ENCODE measurements at places on chromosomes 1 and 21.

GRCh38 chr1:39980555-39981313 is 25.8 kb downstream of the MFSD2A start:
- no peak for DNase-seq

DNA sequence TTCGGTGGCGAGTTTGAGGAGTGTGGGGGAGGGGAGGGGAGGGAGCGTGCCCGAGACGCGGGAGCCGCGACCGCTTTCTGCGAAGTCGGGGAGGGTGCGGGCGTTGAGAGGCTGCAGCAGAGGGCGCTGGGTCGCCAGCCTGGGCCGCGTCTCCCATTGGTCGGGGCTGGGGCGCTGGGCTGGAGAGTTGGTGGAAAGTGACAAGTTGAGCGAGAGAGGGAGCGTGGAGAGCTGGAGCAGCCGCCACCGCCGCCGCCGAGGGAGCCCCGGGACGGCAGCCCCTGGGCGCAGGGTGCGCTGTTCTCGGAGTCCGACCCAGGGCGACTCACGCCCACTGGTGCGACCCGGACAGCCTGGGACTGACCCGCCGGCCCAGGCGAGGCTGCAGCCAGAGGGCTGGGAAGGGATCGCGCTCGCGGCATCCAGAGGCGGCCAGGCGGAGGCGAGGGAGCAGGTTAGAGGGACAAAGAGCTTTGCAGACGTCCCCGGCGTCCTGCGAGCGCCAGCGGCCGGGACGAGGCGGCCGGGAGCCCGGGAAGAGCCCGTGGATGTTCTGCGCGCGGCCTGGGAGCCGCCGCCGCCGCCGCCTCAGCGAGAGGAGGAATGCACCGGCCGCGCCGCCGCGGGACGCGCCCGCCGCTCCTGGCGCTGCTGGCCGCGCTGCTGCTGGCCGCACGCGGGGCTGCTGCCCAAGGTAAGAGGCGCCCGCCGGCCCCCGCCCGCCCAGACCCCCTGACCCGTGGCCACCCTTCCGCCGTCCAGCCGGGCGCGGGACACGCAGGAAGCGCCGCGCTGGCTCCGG is at the start of gene ROR1:
Gene ROR1 (plus strand): TSS at position 203 of the 802 bp plus-strand sequence.
- peak; percentile 77 for DNase-seq

DNA sequence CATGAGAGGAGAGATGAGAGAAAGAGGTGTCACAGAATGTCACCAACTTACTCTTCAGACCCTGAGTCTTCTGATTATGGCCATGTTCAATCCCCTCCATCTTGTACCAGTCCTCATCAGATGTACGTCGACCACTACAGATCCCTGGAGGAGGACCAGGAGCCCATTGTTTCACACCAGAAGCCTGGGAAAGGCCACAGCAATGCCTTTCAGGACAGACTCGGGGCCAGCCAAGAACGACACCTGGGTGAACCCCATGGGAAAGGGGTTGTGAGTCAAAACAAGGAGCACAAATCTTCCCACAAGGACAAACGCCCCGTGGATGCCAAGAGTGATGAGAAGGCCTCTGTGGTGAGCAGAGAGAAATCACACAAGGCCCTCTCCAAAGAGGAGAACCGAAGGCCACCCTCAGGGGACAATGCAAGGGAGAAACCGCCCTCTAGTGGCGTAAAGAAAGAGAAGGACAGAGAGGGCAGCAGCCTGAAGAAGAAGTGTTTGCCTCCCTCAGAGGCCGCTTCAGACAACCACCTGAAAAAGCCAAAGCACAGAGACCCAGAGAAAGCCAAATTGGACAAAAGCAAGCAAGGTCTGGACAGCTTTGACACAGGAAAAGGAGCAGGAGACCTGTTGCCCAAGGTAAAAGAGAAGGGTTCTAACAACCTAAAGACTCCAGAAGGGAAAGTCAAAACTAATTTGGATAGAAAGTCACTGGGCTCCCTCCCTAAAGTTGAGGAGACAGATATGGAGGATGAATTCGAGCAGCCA is 8.0 kb downstream of the ELOA start:
- DNase-seq = peak; percentile 80

DNA sequence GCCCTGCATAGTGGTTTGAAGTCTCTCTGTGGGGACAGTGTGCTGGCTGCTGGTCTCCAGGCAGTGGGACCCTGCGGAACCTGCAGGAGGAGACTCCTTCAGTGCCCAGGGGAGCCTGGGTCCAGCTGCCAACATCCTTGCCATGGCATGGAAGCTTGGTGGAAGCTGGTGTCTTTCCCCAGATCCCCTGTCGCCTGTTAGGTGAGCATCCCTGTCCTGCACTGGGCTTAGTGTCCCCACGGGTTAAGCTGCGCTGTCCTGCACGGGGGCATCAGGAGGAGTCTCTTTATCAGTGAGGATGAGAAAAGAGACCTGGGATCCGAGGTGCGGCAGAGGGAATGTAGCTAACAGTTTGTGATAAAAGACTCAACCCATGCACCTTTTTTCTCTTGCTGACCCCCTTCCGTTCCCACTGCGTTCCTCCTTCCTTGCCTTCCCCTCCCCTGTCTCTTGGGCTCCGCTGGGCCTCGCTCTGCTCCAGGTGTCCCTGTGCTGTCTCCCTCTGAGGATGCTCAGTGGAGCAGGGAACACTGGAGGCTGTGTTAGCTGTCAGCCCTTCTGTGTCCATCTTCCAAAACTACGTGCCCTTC is 59.3 kb downstream of the SLC37A1 start:
- DNase-seq = no peak

- no peak for DNase-seq
These were observed 5.3 kb downstream of the FTCD start for GRCh38 chr21:46150073-46150472.

DNA sequence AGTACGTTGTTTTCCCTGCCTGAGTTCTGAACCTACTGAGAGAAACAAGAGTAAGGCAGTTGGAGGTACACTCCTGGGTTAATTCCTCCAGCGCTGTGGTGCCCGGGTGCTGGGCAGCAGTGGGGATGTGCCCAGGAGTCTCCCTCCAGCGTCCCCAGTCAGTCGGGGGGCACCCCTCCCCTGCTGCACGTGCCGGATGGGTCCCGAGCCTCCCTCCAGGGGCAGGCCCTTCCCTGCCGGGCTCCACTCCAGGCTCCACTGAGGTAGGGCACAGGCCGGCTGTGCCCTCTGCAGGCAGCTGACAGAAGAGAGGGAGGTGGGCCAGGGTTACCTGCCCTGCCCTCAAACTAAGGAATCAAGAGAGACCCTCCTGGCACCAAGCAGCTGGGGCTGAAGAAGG is 238.1 kb upstream of the VAMP3 start:
- DNase-seq = no peak

GRCh38 chr1:225611537-225612223 is 41.2 kb downstream of the ENAH start:
- no peak for DNase-seq

- DNase-seq = peak; percentile 41
These were observed 32.7 kb downstream of the ASH1L start for GRCh38 chr1:155529929-155530328.

DNA sequence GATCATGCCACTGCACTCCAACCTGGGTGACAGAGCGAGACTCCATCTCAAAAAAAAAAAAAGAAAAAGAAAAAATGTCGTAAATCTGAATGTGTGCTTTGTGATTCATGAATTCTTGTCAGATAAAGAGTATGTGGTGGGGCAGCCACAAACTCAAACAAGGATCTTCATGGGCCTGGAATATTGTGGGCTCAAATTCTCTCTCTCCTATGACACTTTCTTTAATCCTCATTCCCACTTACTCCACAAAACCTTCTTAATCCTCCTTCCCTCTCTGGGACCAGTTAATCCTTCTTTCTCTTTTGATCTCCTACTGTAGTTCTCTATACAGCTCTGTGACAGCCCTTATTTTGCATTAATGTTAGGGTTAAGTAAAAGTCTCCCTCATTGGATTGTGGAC is 112.3 kb downstream of the AK5 start:
- DNase-seq = no peak

DNA sequence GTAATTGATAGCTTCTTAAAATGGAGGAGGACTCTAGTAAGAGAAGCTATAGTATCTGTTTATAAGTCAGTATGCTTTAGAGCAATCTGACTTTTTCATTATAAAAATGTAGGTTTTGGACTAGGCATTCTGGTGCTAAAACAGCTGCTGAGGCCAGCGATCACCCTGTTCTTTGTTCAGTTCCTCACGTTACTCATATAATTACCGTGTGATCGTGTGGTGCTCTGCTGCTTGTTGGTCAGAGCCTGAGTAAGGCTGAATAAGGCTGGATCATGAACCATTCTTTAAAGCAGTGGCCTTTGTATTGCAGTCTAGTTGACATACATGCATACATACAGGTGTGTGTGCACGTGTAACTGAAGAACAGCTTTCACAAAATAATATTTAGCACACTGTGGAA is 25.2 kb downstream of the CDC42 start:
- no peak for DNase-seq

DNA sequence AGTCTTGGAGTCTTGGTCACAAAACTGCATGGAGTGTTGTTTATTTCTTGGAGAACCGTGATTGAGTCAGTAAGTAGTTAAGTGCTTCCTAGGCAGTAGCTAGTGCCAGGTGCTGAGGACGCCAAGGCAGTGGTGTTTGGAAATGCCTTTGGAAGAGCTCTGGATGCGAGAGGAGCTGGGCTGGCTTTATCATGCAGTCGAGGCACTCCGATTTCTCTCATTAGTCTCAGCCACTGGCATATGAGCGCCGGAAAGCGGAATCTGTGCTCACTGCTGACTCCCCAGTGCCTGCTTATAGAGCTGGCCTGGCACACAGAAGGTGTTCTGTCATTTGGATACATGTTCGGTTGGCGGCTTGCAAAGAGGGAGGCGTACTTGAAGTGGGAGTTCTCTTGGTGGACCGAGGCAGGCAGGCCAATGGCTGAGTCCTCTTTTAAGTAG is 3.6 kb downstream of the TENT5C start:
- DNase-seq = no peak

- DNase-seq = no peak
These were observed 78.5 kb downstream of the BRINP2 start for GRCh38 chr1:177249231-177249630.

DNA sequence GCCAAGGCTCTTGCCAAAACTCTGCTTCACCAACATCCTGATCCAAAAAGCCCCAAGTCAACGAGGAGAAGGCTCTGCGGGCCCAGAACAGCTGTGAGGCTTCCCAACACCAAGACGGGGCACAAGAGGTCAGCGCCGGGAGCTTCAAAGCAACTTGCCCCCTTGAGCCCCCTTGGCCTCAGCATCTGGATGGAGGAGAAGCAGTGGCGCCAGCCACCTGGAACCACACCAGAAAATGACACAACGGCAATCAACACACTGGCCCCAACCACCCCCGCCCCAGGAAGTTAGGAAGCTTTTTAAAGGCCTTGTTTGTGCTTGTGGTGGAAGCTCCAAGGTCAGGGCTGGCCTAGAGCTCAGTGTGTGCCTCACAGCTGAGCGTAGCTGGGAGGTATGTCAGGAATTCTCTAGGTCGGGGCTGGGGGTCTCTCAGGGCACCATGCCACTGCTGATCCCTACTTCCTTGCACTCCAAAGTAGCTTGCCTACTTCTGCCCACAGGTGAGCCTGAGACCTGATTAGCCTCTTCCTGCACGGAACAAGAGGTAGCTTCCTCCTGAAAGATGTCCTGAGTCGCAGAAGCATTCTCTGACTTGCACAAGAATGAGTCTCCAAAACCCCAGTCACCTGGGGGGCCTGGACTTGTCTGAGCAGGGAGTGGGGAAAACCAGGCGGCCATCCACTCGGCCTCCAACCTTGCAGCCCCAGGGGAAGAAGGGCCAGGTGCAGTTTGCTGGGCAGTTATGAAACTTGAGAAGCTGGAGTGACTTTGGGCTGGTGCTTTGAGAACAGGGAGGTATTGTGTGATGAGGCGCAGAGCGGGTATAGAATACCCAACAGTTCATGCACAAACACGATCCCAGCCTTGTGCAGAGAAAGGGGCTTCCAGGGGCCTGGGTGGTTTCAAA is 9.7 kb upstream of the SRP9 start:
- DNase-seq = no peak

DNA sequence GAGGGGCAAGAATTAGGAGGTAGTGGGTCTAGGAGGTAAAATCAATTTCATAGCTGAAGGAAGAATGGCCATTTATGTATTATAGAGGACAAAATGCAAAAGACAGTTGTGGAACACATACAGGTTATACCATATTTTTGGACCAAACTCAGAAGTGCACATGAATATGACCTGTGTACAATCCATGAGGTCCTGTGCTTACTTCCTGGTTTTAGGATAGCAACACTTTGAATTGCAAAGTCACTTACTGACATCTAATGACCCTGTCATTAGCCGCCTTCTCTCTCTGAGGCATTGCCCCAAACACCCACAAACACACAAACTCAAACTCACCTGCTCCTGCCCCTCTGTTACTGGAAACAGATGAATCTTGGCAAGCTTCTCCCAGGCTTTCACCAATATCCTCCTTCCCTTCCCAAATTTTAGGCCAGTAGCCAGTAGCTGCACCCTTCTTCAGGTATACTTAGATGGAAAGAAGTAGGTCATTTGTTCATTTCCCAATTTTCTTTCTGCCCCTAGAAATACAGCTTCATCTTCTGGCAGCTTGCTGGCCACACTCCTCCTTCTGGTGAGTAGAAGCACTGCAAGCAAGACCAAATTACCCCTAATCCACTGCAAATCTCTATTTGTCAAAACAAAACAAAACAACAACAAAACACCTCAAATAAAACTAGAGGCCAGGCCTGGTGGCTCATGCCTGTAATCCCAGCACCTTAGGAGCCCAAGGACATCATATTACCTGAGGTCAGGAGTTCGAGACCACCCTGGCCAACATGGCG is 13.7 kb upstream of the RPL5 start:
- DNase-seq = peak; percentile 46

GRCh38 chr1:17113963-17114362 is 5.3 kb downstream of the PADI2 start:
- no peak for DNase-seq

- DNase-seq = no peak
These were observed 157.3 kb downstream of the CLIC6 start for GRCh38 chr21:34825948-34826548.

DNA sequence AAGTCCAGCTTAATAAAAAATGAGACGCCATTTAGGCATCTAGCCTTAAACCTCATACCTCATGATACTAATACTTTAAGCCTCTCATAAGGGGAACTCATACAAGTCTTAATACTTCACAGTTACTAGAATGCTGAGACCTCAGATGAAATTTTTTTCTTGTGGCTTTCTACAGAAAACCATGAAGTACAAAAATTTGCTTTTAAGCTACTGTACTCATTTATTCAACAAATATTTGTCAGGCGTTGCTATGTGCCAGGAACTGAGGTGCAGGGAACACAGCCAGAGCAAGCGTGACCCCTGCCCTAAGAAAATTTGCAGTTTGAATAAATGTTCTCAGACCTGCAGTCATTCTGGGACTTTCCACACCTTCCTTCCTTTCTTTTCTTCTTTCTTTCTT is 150.6 kb downstream of the MRPL39 start:
- DNase-seq = peak; percentile 20

- no peak for DNase-seq
These were observed 64.8 kb downstream of the ATP2B4 start for GRCh38 chr1:203691447-203691846.

GRCh38 chr1:217018648-217019047 is 295.4 kb upstream of the ESRRG start:
- DNase-seq = no peak

DNA sequence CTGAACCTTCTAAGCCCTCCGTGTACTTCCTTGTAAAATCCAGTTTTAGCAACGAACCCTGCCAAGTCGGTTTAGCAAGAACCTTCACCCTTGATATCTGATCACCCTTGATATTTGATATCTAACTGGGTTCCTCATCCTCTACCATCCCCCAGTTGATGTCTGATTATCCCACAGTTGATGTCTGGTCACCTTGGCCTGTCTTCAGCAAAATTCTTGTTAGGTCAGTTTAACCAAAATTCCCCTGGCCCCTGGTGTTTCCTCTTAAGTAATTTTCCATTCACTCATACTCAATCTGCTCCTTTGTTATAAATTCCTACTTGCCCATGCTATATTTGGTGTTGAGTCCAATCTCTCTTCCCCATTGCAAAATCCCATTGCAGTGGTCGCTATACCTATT is 114.5 kb upstream of the ZNHIT6 start:
- no peak for DNase-seq
